Stimulated activated CD4-positive, alpha-beta T cell treated with anti-CD3 and anti-CD28 coated beads, TNF-alpha, amount 100 ng/mL, for 1 hour (primary cell): ENCODE measurements at places on chromosomes 3 and 15.

GRCh38 chr3:33141006-33141405 is 27.2 kb downstream of the CRTAP start:
- DNase-seq: no peak

- no peak for DNase-seq
Observed at GRCh38 chr3:181753391-181753790, 41.7 kb downstream of the SOX2 start.

DNA sequence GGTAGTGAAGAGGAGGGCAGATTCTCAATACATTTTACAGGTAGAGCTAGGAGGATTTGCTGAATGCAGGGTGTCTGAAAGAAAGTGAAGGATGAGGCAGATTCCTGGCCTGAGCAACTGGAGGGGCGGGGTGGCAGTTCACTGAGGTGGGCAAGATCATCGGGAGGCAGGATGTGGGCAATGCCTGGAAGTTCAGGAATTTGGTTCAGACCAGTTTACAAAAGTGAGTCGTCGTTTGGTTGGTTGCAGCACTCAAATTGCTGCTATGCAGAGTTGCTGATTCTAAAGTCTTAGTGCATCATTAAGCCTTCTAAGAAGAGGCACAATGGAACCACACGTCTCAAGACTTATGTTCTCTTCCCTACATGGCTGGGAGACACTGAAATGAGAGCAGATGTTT is 134.0 kb downstream of the MFSD1 start:
- no peak for DNase-seq

DNA sequence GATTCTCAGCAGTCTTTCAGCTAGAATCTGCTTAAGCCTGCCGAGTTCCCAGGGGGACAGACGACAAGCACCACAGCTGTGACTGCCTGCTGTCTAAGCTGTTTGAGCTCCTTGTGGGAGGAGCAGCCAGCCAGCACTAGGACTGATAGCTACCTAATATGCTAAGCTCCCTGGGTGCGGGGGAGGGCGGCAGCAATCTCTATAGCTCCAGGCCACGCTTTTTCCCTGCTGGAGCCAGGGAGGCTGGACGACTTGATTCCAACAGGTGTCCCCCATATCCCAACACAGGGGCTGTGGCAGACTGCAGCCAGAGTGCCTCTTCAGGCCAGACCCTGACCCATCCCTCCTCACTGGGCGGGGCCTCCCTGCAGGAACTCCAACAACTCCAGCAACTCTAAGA is 134.1 kb upstream of the ARPP21 start:
- no peak for DNase-seq

- DNase-seq: no peak
Observed at GRCh38 chr15:68201153-68201878, 3.8 kb downstream of the CALML4 start.
